ENCODE measurements at places on chromosomes 3 and 15.

DNA sequence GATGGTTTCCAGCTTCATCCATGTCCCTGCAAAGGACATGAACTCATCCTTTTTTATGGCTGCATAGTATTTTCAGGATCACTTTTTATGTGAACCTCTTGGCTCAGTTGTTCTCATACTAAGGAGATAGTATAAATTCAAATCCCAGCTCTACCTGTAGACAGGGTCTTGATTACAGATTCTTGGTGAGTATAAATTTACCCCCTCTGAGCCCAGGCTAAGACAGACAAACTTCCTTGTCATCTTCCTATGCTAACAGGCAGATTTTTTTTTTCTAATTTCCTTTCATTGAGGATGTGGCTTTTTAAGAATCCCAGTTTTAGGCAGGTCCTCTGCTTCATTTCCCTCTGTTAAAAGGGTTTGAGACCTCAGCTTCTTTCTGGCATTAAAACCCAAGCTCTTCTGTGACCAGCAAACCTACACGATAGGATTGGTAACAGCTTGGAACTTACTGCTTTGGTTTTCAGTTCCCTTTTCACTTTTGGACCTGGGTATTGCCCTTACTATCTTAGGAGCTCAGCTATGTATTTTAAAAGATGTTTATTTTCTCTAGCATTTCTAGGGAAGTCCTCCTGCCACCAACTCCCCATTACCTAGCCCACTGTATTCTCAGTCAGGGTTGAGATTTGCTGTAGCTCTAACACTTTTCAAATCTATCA is 72.5 kb downstream of the VPS8 start:
- no peak for DNase-seq

GRCh38 chr3:84109911-84110310 is 848.9 kb upstream of the CADM2 start:
- no peak for DNase-seq

- no peak for DNase-seq
Measured at GRCh38 chr3:155667988-155668387, 76.9 kb downstream of the PLCH1 start.

DNA sequence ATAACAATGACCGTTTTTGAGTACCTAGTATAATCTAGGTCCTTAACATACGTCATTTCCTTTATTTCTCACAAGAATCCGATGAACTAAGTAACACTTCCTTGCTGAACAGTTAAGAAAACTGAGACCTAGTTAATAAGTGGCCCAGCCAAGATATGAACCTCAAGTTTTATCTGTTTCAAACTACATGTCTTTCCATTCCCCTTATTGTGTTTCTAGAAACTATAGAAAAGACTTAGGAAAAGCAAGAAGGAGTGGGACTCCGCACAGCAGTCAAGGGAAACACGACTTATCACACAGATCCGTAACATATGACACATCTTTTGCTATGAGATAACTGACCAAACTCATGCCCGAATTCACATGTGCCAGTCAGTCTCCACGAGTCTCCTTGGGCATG is 221.2 kb upstream of the ADAMTS9 start:
- DNase-seq: no peak

GRCh38 chr15:50764461-50765194 is 878 bp downstream of the SPPL2A start:
- DNase-seq: peak; percentile 29

DNA sequence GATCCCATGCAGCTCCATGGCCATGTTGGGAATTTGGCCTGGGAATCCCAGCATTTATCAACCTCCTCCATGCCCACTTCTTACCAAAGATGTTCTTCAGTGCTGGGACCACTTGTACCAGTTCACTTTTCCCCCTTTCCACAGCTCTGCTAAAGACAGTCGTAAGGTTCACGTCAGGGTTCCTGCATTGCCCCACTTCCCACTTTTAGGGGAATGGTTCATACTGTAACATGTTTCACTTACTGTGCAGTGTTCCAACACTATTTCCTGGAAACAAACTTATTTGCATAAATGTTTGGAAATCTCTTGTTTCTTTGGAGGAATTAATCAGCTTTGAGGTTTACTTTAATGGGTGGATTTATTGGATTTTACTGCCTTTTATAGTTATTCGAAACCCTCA is 17.0 kb downstream of the APH1B start:
- DNase-seq: no peak

GRCh38 chr3:177493091-177493490 is 295.8 kb upstream of the TBL1XR1 start:
- DNase-seq: no peak

GRCh38 chr15:27550635-27551034 is 548.5 kb downstream of the OCA2 start:
- no peak for DNase-seq

DNA sequence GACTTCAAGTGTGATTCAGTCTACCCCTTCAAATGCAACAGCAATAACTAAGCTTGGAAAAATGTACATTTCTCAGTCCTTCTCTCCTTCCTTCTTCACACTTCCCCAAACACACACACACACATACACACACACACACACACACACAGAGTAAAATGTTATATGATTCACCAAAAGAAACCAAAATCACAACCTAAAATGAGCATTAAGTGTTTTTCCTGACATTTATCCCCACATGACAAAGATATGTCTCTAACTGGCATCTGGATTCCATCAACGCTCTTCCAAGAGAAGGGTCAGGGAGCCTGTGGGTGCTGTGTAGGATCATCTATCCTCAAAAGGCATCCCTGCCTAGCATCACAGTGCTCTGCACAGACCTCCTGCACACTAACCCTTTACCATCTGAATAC is 21.0 kb downstream of the PDZRN3 start:
- no peak for DNase-seq

DNA sequence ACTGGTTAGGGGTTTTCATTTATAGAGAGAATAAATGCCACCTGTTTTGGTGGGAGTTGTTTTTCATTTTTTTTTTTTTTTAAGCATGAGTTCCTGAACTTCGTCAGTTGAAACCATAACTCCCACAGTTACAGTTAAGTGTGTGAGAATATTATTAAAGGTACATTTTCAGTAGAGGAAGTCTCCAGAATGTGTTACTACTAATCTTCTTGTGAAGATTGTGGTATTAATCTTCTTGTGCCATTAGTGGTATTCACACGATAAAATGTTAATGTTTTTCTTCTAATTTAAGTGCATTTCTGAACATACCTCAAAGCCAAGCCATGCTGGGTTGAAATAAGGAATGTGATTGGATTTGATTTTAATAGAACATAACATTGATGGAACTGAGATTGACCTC is 437.9 kb upstream of the GOLIM4 start:
- DNase-seq: no peak

DNA sequence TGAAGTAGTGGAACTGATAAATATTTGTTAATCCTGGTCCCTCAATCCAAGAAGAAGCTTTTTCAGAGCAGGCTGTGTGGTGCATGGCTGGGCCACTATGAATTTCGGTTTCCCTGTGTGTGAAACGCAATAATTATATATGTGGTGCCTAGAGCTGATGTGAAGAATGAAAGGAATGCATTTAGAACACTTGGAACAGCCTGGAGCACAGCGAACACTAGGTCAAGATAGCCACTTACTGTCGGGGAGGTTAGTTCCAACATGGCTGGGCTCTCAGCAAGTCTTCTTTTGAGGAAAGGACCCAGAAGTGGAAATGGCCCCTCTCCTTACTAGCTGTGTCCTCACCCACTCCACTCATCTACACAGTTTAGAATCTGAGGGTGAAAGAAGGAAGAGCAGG is 245.7 kb downstream of the FHIT start:
- DNase-seq: peak; percentile 16

DNA sequence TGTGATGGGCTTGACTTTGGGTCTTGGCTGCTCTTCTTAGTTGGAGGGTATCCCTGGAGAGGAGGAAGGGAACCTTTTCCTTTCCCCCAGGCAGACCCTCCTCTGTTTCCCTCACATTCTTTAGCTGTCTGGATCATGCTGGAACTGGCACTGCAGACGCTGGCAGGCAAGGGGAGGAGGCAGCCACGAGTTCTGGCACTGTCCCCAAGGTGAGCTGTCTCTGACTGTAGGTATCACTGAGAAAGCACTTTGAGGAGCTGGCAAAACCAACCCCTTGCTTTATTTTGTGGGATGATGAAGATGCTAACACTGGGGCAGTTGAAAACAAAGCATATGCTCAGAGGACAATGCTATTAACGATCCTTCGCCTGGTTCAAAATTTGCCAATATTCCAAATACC is 175.0 kb downstream of the SOX2 start:
- no peak for DNase-seq

DNA sequence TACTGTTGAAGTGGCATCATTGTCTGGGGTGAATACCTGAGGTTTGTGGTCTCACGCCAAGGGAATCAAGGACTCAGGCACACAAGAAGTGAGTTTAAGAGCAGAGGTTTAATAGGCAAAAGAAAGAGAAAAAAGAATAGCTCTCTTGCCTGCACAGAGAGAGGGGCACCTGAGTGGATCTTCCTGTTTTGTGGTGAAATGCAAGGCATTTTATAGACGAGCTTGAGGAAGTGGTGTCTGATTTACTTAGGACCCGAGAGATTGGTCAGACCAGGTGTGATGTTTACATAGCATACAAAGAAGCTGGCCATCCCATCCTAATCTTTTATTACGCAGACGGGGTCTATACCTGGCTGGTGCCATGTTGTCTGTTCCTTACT is 13.2 kb downstream of the CCR5 start:
- DNase-seq: no peak

DNA sequence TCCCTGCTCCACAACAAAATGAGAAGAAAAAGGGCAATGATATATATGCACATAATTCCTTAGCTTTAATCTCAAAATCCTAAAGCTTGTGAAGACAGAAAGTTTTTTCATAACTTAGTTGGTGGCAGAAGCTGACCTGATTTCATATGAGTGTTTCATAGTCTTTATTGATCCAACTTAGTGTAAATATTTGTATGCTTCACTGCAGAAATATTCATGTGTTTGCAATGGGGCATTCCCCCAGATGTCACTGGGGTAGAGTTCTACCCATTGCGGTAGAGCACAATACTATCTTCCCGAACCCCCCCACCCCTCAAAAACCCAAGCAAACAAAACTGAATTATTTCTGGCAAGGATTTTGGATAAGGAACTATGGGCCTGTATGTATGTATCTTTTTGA is 221.2 kb downstream of the THRB start:
- DNase-seq: no peak

GRCh38 chr3:112908252-112908651 is 61.6 kb upstream of the CD200R1L start:
- DNase-seq: peak; percentile 18

DNA sequence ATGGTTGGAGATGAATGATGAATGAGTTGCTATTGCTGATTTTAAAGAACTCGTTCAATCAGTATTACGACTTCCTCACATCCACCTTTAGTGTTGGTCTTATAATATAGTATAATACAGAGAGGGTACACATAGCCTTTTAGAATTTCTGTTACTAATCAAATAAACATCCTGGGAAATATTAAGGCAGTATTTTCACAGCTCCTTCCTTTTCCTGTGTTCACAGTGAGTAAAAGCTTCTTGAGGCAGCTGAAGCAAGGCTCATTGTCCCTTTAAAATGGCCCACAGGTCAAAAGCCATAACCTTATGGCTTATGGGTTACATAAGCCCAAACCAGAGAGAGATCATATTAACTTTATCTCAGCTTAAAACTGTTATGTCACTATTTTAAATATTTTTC is 1.3 kb upstream of the BTLA start:
- DNase-seq: no peak

GRCh38 chr15:100033140-100033857 is 300.1 kb upstream of the LYSMD4 start:
- peak; percentile 28 for DNase-seq

DNA sequence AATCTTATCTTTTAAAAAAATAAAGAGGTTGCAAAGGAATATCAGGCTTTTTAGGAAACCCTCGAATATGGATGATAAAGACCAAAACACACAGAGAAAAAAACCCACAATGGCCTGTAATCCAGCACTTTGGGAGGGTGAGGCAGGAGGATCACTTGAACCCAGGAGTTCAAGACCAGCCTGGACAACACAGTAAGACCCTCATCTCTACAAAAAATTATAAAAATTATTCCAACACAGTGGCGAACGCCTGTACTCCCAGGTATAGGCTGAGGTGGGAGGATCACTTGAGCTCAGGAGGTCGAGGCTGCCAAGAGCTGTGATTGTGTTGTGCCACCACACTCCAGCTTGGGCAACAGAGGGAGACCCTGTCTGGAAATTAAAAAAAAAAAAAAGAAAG is 30.8 kb downstream of the RAF1 start:
- DNase-seq: no peak

DNA sequence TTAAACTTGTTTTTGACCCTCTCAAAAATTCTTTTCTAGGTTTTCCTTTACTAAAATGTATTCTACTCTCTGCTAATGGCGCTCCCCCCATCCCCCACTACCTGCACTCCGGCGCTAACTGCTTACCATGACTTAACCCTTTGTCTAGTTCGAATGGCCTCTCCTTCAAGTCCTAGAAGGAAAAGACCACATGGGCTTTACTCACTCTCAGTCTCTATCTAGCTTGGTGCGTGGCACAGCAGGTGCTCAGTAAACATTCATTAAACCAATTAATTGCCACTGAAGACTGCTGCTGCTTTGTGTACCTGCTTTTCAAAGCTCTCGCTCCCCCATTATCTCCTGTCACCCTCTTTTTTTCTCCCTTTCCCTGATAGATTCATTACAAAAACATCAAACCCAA is 457.7 kb upstream of the THRB start:
- DNase-seq: no peak

DNA sequence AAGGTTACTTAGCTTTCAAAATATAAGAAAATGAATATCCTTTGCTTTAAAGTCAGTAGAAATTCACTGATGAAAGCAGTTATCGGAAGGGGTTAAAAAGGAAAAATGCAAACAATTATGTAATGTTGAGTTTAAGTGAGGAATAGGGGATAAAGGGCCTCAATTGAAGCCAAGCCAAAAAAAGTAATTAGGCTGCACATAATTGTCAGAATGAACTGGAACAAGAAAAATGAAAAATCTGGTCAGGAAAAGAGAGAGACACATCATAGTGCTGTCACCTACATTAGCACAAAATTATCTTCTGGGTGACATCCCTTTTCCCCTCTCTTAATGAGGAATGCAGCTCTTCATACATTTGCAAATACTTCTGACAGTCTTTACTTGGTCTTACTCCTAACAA is 48.8 kb upstream of the PIK3R4 start:
- DNase-seq: no peak

GRCh38 chr3:36496684-36497633 is 116.7 kb downstream of the STAC start:
- peak; percentile 75 for DNase-seq

GRCh38 chr3:39727415-39727814 is 82.0 kb upstream of the MYRIP start:
- DNase-seq: no peak

GRCh38 chr3:163071713-163072112 is 1575.1 kb downstream of the OTOL1 start:
- DNase-seq: no peak

Data from renal cortical epithelial cell (primary cell).